ENCODE measurements at places on chromosomes 6 and 20.

DNA sequence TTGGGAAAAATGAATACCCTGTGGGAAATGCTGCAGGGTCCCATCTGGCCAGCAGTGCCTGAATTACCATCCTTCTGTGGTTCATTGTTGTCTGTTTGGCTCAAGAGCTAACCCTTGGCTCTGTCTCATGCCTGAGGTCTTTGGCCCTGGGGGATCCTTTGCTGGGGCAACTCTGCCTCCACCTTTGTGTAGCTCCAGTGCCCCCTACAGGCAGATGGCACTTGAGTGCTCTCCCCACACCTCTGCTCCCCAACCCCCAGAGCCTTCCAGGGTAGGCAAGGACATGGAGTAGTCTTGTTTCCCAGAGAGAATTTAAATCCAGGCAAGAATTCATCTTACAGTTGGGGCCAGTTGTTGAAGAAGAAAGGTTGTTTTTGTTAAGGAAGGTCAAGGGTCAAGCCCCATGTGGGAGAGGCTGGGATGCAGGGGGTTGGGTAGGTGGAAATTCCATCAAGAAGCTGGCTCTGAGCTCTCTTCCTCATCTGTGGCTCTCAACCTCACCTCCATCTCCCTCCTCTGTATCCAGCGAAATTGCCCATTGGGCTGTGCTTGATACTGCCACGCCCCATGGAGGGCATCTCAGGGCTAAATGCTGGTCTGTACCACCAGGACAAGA, 44.2 kb downstream of the ZNF831 start:
- no peak for DNase-seq

DNA sequence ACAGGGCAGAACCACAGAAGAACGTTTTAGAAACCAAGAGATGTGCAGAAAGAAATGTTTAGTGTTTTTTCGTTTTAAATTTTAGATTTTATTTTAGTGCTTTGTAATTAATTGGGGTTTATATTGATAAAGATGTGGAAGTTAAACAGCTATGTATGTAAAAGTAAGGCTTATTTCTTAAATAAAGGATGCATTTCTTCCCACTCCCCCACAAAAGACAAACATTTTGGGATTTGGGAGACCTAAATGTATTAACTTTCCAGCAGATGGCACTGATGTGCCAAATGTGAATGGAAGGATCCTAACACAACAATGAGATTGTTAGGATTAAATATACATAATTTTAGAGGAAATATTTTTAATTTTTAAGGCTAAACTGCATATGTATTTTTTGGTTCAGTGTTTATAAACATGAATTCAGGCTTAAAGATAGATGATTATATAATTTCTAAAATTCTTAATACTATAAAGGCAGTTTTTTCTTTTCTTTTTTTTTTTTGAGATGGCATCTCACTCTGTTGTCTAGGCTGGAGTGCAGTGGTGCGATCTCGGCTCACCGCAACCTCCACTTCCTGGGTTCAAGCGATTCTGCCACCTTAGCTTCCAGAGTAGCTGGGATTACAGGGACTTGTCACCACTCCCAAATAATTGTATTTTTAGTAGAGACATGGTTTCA, 12.0 kb downstream of the PFDN4 start:
- DNase-seq: no peak

GRCh38 chr6:165762876-165763275, 99.8 kb upstream of the PDE10A start:
- DNase-seq: no peak

DNA sequence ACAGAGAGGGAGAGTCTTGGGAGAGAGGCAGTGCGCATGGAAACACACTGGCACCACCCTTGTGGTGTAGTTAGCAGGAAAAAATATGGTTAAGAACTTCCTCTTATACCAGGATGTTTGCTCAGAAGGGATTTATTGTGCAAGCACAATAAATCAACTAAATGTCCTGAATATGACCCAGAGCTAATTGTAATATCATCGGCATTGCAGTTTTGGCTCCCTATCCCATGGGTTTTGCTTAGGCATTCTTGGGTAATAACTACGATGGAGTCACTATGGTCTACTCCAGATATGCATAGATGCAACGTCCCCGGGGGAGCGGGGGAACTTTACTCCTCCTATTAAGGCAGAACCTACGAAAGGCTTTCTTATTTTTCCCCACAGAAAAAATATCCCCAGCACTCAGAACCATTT, 751.6 kb downstream of the EYS start:
- no peak for DNase-seq

DNA sequence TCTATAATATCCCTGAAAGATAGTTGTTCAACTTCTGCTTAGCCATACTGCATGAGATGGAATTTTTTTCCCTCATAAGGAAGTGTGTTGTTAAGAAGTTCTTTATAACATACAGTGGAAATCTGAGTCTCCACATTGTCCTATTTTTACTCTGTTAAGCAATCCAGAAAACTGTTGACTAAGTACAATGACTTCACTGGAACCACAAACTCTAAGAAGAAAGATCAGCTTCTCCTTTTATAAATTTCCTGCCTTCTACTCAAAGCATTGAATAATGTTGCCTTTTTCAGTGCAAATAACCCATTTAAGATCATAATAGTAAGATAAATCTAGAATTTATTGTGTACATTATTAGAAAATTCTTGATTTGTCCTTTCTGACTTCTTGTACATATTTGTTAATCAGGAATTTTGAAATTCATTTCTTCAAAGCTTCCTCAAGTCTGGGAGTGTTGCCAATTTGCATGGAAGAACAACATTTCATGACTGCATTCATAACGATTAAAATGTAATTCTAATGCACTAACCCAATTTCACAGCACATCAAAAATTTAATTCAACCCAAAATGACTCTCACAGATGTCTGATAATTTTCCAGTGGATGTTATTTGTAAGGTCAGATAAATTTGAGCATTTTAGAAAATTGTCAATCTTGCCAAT, 45.6 kb upstream of the ANKEF1 start:
- peak; percentile 28 for DNase-seq
